T-helper 17 cell (primary cell): ENCODE measurements at places on chromosomes 16 and 17.

- DNase-seq: no peak
Measured at GRCh38 chr16:74249254-74249653, 47.4 kb upstream of the PSMD7 start.

DNA sequence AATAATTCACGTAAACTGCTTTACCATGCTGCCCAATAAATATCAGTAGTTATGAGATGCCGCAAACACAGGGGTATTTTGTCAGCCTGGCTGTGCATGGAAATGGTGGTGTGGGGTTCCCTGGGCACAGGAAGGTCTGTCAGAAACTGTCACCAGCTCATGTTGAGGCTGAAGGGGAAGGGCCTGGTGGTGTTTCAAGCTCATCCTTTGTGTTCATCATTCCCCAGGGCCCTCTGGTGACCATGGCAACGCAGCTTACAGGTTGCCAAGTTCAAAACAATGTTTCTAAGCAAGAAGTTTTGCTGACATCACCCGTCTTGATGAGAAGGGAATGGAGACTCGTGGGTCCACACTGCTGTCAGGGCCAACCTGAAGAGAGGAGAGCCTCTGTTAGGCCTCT, 348.9 kb upstream of the C16orf82 start:
- no peak for DNase-seq

- no peak for DNase-seq
Measured at GRCh38 chr17:3834811-3835210, 11.2 kb downstream of the NCBP3 start.

- no peak for DNase-seq
Measured at GRCh38 chr16:680967-681745, 946 bp downstream of the STUB1 start.
